ENCODE measurements at places on chromosomes 16 and 17.

DNA sequence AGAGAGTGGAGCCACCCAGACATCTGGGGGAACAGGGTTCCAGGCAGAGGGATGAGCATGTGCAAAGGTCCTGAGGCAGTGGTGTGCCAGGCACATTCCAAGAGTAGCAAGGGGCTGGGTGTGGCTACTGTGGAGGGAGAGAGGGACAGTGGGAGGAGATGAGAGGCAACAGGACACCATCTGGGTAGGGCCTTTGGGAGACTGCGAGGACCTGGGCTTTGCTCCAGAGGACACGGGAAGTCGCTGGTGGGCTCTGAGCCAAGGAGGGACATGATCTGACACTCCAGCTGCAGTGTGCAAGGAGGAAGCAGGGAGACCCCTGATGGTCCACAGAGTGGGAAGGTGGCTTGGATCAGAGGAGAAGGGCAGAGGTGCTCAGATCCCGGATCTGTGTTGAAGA lies 56.7 kb upstream of the MED9 start:
- no peak for DNase-seq

- no peak for DNase-seq
These were observed 2.4 kb downstream of the RUNDC3A start for GRCh38 chr17:44310609-44311376.

DNA sequence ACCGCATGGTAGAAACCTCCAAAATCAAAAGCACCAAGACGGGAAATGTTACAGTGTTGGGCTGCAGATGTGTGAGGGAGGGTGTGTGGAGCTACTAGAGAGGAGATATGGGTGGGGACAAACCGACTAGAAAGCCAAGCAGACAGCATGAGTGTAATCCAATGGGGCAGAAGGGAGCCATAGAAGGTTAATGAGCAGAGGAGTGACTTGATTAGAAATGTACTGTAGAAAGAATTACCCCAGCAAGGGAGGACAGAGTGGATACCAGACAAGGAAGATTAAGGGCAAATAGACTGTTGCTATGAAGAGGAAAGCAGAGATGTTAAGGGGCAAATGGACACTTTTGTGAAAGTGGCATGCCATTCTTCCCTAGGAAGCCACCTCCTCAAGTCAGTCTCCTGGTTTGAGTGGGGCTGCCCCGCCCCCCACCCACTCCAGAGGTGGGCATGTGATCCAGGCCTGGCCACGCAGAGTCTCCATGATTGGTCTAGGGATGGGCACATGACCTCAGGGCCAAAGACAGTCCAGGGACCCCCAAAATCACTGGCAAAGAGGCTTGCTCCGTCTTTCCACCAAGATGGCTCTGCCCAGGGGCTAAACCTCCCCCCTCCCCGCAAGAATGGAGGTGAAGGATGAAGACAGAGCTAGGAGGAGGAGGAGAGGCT lies 4.3 kb downstream of the COTL1 start:
- no peak for DNase-seq

DNA sequence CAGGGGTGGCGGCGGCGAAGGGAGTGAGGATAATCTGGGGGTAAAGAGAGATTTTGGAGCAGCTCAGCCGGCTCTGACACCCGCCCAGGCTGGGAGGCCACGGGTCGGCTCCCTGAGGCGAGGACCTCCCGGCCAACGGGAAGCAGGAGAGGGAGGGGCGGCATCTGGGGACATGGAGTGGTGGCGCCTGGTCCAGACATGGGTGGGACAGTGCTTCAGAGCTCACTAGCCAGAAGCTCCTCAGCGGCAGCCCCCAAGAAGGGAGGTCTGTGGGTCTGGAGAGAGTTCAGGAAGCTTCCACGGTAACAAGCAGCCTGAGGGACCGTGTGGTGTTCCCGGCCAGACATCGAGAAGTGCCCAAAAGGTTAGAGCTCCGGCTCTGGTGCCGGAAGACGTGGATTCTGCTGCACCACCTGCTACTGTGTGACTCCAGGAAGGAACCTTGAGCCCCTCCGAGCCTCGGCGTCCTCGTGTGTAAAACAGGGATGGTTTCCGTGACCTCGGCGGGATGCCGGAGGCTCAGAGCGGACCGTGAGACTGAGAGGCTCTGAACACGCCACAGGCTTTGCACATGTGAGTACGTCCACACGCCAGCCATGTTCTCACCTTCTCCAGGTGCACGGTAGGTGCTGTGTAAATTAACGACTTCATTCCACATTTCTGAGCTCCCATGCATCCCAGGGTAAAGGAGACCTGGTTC lies 56.9 kb downstream of the TIMM22 start:
- no peak for DNase-seq

- DNase-seq, result no peak
These were observed 137.4 kb upstream of the COX10 start for GRCh38 chr17:13931800-13932460.

All from D721Med (cell line).